ENCODE measurements at places on chromosomes 6 and 20. TPM values are rescaled to one million over a fixed set of nuclear protein-coding genes. Genes with fewer than 3 reads are reported as not detected.

DNA sequence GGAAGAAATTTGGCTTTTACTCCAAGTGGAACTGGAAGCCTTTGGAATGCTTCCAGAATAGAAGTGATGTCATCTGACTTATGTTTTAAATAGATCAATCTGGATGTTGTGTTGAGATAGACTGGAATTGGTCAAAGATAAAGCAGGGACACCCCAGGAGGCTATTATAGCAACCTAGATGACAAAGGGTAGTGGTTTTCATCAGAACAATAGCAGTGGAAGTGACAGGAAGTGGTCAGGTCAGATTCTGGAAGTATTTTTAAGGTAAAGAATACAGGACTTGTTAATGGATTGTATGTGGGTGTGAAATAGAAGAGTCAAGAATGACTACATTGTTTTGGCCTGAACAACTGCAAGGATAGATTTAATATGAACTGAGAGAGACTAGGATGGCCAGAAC, 191.4 kb downstream of the ADGRB3 start:
- H3K27ac ChIP-seq, result no peak overlapping the region
- DNase-seq, result no peak
- no peak overlapping the region for H3K4me3 ChIP-seq
- no peaks in the 10 kb centered on the region for H3K27me3 ChIP-seq
- H3K36me3 ChIP-seq, result no peaks in the 10 kb centered on the region

- no peaks in the 10 kb centered on the region for H3K36me3 ChIP-seq
- H3K4me1 ChIP-seq, result peaks cover 6% of the 10 kb centered on the region
- no peaks in the 10 kb centered on the region for H3K27me3 ChIP-seq
- no peak for DNase-seq
Measured at GRCh38 chr6:149268146-149268545, 49.4 kb upstream of the TAB2 start.

Gene LRRC73
- 0.20 TPM for total RNA-seq

- no peak overlapping the region for H3K27ac ChIP-seq
- no peaks in the 10 kb centered on the region for H3K4me1 ChIP-seq
- no peak overlapping the region for H3K4me3 ChIP-seq
- no peaks in the 10 kb centered on the region for H3K27me3 ChIP-seq
- H3K36me3 ChIP-seq, result no peaks in the 10 kb centered on the region
Measured at GRCh38 chr6:109925075-109925474, 53.0 kb upstream of the GPR6 start.
